ENCODE measurements at places on chromosomes 7 and 10.

DNA sequence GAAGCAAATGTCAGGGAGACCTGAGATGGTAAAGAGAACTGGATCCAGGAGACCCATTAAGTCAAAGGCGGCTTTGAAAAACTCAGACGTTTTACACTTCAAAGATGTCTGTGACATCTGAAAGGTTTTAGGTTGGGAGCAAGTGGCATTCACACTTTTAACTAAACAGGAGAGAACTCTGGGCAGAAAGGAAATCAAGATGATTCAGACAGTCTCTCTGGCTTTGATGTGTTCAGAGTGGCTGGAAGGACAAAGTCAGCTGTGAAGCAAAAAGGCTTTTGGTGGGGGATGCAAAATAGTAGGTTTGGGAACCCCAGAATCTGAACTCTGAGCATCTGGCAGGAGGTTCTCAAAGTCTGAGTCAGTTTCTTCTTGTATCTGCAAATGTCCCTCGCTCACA lies 66.6 kb downstream of the PRKCQ start:
- DNase-seq, result no peak

DNA sequence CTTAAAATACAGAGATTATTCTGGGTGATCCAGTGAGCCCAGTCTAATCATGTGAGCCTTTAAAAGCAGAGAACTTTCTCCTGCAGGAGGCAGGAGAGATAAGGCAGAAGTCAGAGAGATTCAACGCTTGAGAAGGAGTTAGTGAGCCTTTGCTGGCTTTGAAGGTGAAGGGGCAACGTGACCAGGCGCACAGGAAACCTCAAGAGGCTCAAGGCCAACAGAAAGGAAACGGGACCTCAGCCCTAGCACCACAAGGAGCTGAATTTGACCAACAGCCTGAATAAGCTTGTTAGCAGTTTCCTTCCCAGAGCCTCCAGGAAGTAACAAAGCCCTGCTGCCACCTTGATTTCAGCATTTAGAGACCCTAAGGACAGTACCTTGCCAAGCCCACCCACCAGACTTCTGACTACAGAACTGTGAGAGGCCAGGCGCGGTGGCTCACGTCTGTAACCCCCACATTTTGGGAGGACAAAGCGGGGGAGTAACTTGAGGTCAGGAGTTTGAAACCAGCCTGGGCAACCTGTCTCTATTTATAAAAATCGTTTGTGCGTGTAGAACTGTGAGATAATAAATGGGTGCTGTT lies 87.3 kb upstream of the KAT6B start:
- no peak for DNase-seq

GRCh38 chr7:6316226-6316625 lies 43.8 kb upstream of the CYTH3 start:
- no peak for DNase-seq

- DNase-seq, result no peak
Observed at GRCh38 chr10:93461807-93462178, 20.3 kb downstream of the MYOF start.

DNA sequence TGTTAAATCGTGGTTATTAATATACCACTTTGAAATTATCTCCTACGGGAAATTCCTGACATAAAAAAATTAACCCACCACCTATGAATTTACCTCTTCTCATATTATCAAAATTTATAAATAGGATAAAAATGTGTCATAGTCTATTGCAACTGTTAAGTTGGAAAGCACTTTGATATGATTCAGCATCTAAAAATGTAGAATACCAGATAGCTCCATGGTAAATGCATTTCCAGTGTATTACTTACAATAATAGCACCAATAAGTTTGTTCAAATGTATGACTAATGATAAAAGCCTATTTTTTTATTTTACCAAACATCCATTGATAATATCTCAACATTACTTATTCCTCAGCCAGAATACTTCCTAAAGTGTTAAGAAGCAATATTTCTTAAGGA lies 13.6 kb upstream of the KCND2 start:
- DNase-seq, result no peak

DNA sequence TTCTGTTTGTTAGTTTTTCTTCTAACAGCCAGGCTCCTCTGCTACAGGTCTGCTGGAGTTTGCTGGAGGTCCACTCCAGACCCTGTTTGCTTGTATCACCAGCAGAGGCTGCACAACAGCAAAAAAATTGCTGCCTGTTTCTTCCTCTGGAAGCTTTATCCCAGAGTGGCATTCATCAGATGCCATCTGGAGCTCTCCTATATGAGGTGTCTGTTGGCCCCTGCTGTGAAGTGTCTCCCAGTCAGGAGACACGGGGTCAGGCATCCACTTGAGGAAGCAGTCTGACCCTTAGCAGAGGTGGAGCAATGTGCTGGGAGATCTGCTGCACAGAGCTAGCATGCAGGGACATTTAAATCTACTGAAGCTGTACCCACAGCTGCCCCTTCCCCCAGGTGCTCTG lies 26.7 kb upstream of the CROT start:
- DNase-seq, result no peak

DNA sequence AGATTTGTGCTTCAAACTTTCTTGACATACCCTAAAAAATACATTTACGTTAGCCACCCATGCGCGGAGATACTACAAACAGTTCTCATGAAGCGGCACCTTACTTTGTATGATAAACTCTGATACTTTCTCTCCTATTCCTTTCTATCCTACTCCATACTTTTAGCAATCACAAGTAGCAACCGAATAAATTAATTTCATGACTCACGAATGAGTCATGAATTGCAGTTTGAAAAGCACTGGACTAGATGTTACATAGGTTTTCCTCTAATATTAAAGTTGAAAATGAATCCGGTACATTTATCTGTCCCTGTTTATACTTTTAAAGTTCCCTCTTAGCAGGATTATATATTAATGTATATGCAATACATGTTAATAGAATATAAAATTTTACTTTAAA lies 67.6 kb downstream of the CUBN start:
- DNase-seq, result no peak

GRCh38 chr10:43127442-43127841 lies 10.8 kb upstream of the CSGALNACT2 start:
- no peak for DNase-seq

DNA sequence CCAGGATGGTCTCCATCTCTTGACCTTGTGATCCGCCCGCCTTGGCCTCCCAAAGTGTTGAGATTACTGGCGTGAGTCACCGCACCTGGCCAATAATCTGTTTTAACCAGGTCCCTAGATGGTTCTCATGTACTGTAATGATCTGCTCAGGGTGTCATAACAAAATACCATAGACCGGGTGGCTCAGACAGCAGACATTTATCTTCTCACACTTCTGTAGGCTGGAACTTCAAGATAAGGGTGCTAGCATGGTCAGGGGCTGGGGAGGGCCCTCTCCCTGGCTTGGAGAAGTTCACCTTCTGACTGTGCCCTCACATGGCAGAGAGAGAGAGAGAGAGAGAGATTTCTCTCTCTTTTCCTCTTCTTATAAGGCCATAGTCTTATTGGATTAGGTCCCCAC lies 279.4 kb upstream of the LYZL1 start:
- no peak for DNase-seq

DNA sequence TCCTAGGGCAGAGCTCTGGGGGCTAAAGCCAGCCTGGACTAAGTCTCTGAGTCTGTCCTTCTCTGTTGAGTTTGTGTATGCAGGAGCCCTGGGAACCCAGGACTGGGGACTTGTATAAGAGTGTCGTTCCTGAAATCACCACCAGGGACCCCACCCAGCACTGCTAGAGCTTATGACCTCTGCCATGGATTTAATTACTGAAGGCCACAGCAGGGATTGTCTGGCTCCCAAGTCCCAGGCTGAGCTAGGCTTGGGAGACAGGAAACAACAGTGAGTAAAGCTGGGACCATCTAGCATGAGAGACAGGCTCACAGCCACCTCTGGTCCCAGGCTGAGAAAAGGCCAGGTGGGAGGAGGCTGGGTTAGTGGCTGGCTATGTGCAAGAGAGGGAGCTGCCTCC lies 1.4 kb upstream of the TSPAN15 start:
- DNase-seq, result peak; percentile 70

- DNase-seq, result no peak
Observed at GRCh38 chr7:116797612-116798011, 64.8 kb upstream of the CAPZA2 start.

- DNase-seq, result no peak
Observed at GRCh38 chr7:2717293-2718261, 29.6 kb downstream of the AMZ1 start.

GRCh38 chr7:122762071-122762470 lies 59.3 kb upstream of the RNF148 start:
- no peak for DNase-seq

DNA sequence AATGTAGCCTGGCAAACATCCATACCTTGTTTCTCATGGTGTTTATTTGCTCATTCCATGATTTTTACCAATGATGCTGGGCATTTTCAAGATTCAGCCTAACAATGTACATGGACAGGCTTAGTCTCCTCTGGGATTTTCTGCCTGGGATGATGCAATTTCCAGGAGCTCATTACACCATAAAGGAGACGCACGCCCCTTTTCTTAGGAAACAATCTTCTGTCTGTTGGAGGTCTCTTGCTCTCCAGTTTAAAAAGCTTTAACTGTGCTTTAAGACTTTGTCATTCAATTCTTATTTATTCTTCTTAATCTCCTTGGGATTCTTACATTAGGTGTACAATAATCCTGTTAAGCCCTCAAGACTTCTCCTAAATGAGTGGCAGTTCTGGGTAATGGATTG lies 150.3 kb upstream of the NRP1 start:
- no peak for DNase-seq

- peak; percentile 35 for DNase-seq
Observed at GRCh38 chr7:43302211-43302711, 189.8 kb downstream of the HECW1 start.

GRCh38 chr7:83807774-83808173 lies 158.8 kb upstream of the SEMA3E start:
- no peak for DNase-seq

GRCh38 chr7:104767826-104768536 lies 246.0 kb upstream of the KMT2E start:
- peak; percentile 17 for DNase-seq

- DNase-seq, result no peak
Observed at GRCh38 chr10:60170250-60170649, 219.4 kb downstream of the ANK3 start.

- peak; percentile 29 for DNase-seq
Observed at GRCh38 chr10:62814756-62815380, 1.3 kb downstream of the EGR2 start.

GRCh38 chr10:117536866-117537435 lies 5.6 kb upstream of the EMX2 start:
- no peak for DNase-seq
